HT-29 (cell line): ENCODE measurements at places on chromosomes 16 and 17.

GRCh38 chr16:996681-997080 is 15.1 kb downstream of the SOX8 start:
- DNase-seq, result no peak

DNA sequence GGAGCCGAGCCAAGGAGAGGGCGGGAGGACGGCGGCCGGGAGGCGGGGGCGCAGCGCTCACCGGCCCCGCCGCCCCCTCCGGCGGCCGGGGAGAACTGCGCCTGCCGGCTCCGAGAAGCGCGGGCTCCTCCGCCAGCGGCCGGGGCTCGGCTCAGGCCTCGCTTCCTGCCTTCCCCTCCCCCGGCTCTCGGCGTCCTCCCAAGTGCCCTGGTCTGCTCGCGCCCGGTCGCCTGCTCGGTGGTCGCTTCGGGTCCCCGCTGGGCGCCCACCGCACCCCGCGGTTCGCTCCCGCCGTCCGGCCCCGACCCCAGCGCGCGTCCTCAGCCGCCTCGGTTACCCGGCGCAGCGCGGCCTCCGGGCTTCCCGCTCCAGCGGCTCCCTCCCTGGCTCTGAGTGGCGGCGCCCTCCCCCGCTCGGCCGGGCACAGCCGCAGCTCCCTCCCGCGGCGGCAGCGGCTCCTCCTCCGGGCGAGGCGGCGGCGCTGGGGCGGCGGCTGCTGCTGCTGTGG is 313 bp downstream of the UBTF start:
- DNase-seq, result peak; percentile 68

DNA sequence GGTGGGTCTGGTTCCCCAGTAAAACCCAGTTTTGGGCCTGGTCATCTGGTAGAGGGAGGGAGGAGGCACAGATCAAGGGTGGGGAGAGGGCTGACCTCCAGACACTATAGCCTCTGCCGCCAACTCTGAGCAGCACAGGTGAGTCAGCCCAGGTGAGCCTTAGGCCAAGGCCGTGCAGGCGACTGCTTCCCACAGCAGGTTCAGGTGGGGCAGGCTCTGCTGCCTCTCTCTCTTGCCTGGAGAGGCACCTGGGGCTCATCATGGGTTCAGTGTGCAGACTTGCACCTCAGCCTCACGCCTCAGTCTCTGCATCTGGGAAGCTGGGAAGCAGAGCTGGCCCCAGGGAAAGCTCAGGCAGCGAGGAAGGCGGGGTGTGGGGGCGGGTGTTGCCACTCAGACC is 37.8 kb upstream of the IL34 start:
- peak; percentile 57 for DNase-seq

DNA sequence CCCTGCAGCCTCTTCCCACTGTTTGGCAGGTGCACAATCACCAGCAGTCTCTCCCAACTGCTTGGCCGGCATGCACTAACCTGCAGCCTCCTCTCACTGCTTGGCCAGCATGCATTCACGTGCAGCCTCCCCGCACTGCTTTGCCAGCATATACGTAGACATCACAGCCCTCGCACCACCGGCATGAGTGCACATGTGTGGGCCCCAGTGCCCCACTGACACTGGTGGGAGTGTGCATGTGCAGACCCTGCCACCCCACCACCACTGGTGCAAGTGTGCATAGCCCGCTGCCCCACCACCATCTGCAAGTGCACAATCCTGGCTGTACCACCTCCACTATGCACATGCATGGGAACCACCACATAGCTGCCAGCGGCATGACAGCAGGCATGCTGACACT is 127.5 kb upstream of the SOX9 start:
- no peak for DNase-seq

- DNase-seq, result no peak
These were observed 44.1 kb downstream of the COG7 start for GRCh38 chr16:23408823-23409298.

GRCh38 chr16:53936052-53936451 is 232.1 kb downstream of the FTO start:
- no peak for DNase-seq

- no peak for DNase-seq
These were observed 981 bp upstream of the CD300H start for GRCh38 chr17:74568106-74568873.

DNA sequence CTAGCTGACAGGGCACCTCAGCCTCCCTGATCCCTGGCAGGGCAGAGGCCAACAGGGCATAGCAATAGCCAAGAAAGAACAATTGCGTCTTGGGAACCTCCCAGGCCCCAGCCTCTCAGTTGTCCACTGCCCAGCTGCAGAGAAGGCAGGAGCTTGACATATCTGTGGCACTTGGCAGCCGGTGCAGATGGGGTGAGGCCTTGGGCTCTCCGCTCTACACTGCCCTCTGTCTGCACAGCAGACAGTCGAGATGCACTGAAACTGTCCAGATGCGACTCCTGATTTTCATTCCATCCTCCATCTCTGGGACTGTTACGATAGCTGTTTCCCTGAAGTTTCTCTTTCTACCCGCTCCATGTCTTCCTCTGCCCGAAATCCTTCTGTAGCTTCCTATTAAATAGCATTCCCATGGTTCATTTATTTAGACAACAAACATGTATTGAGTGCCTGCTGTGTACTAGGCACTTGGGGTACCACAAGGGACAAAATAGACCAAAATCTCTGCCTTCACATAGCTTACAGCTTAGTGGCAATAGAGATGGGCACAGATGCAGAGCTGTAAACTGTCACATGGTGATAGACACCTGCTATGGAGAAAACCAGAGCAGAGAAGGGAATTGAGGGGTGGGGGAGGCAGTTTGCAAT is 3.3 kb downstream of the POLR3E start:
- DNase-seq, result peak; percentile 65

GRCh38 chr17:79544142-79544914 is 66.5 kb downstream of the RBFOX3 start:
- no peak for DNase-seq

DNA sequence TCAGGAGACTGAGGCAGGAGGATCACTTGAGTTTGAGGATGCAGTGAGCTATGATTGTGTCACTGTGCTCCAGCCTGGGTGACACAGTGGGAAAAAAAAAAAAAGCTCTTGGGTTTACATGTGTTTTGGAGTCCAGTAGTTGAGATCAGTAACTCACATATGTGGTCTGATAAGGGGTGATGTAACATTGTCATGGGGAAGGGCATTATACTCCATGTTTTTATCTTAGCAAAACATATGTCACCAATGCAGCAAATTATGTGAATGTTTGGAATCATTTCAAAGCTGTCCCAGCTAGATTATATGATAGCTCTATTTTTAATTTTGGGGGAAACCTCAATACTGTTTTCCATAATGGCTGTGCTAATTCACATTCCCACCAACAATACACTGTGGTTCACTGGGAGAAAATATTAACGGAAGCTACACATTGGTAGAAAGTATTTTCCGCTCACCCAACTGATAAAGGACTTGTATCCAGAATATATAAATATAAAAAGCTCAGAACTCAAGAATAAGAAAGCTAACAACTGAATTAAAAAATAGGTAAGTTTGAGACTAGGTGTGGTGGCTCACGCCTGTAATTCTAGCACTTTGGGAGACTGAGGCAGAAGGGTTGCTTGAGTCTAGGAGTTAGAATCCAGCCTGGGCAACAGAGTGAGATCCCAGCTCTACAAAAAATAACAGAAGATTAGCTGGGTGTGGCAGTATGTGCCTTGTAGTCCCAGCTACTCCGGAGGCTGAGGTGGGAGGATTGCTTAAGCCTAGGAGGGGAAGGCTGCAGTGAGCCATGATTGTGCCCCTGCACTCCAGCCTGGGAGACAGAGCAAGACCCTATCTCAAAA is 224.1 kb upstream of the TBX2 start:
- no peak for DNase-seq

GRCh38 chr16:74030000-74030706 is 266.5 kb upstream of the PSMD7 start:
- no peak for DNase-seq
